ENCODE measurements at places on chromosomes 12 and 14.

- no peak for DNase-seq
These were observed 124.1 kb upstream of the E2F7 start for GRCh38 chr12:77189458-77189857.

GRCh38 chr14:85205875-85206274 lies 324.1 kb upstream of the FLRT2 start:
- DNase-seq: no peak

DNA sequence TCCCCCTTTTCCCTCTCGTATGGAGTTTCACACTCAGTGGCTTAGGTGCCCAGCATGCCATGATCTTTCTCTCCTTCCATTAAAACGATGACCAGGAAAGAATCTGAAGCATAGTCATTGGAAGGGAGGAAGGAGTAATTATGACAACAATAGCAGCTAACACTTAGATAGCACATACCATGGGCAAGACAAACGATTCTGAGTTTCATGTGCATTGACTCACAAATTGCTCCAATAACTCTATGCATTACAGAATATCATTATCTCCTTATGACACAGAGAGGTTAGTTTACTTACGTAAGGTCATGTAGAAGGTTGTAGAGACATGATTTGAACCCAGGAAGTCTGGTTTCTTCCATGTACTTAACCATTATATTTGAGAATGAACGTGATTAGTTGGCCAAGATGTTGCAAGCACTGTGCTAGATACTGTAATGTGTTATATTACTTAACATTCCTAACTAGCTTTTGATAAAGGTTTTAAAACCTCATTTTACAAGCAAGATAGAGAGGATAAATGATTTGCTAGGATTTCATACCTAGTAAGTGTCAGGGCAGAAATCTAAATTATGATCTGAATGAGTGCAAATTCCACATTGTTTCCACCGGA lies 162.4 kb downstream of the CAND1 start:
- DNase-seq: no peak

GRCh38 chr12:106025129-106025528 lies 113.6 kb downstream of the NUAK1 start:
- no peak for DNase-seq

DNA sequence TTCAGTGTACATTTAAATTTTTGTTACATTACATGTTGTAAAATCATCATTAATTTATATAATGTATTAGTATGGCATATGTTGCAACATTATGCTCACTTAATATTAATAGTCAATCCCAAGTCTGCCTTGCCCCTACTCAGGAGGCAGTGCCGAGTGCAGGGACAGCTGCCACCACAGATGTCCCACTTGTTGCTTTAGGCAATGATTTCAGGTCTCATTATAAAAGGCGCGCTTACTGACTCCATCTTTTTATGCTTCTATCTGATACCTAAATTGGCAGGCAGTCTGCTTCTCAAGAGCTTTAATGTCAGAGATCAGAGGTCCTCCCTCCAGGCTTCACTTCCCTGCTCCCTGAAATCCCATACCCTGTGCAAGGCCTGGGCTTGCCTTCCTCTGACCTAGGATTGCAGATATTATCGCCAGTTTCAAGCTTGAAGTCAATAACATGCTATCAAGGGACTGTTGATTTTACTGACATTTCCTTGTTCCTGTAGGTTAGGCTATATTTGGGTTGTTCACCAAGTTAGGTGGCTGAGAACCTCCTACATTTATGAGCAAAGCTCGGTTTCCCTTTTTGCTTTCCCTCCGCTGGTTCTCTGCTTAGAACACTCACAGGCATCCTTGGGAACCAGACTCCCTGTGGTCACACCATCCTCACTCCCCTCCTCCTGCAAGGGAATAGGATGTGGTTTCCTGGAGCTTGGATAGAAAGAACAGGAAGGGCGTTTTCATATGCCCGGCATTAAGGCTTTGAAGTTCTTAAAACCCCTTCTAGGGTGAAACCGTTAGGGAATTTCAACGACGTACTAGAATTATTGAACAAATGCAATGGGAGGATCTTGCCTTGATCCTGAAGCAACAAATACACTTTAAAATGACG lies 208.4 kb upstream of the FKBP4 start:
- DNase-seq: no peak

GRCh38 chr12:57332646-57333312 lies 81.8 kb upstream of the STAC3 start:
- no peak for DNase-seq

DNA sequence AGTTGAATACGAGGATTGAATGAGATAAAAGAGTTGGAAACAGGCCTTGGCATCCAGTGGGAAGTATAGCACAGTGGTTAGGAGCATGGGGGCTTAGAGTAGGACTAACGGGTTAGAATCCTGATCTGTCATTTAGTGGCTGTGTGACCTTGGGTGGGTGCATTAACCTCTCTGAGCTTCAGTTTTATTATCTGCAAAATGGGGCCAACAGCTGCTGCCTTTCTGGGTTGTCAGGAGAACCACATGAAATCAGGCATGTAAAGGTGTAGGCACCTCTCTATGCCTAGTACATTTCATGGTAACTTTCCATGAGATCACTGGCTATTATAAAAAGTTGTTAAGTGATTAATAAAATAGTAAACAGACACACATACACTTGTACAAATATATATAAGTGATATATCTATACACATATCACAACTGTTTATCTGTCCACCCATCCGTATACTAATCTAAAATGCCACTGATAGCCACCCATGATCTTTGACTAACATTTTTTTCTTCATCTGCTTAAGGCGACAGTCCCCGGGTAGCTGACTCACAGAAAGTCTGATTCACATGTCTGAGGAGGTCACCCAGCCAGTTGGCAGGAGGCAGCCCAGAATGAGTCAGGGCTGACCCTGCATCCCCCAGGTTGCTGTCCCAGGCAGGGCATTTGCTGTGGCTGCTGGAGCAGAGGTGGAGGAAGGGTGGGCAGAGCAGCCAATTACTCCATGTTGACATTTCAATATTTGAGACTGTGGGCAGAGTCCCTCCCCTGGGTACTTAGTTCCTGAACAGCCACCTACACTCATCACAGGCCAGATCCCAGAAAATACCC lies 125.6 kb upstream of the NOS1 start:
- DNase-seq: no peak

DNA sequence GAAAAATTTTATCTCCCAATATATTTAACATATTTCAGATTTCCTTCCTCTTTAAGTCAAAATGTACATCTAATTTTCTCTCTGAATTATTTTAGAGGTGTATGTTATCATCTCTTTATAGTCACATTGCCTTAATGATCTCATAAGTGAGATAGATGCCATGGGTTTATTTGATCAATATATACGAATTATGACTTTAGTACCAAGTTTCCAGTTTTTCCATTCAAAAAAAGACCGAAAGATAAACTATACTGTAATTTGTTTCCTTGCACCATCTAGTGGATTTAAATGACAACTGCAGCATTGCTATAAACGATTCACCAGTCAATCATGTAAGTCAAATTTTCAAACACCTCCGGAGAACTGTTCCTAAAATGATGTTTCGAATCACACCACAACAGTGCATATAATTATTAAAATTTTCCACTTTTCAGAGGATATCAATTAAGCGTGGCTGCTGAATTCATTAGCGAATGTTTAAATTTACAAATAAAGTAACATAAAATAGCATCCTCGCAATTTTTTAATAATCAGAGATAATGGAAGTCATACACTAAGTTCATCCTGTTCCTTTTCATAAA lies 419 bp upstream of the ATXN7L3B start:
- DNase-seq: no peak

DNA sequence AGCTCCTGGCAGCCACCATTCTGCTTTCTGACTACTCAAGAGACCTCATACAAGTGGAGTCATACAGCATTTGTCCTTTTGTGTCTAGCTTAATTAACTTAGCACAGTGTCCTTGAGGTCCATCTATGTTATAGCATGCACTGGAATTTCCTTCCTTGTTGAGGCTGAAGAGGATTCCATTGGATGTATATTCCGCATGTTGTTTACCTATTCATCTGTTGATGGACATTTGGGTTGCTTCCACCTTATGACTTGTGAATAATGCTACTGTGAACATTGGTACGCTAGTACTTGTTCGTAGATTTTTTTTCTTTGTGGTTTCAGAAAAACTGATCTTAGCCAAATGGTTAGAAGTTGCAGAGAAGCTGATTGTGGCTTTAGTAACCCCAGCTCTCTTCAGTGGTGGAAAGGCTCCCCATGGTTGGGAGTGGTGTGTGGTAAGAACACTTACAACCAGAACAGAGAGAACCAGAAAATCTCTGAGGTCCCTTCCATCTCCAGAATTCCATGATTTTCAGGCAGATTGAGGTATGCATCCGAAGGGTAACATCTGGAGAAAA lies 118.4 kb downstream of the SAMD4A start:
- DNase-seq: no peak

GRCh38 chr14:84482256-84483071 lies 1047.5 kb upstream of the FLRT2 start:
- no peak for DNase-seq

DNA sequence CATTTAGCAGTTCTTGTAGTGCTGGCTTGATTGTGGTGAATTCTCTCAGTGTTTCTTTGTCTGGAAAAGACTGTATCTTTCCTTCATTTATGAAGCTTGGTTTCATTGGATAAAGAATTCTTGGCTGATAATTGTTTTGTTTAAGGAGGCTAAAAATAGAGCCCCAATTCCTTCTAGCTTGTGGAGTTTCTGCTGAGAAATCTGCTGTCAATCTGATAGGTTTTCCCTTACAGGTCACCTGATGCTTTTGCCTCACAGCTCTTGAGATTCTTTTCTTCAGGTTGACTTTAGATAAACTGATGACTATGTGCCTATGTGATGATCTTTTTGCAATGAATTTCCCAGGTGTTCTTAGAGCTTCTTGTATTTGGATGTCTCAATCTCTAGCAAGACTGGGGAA lies 1508.5 kb upstream of the FLRT2 start:
- DNase-seq: no peak

GRCh38 chr12:96327889-96328288 lies 72.3 kb downstream of the CDK17 start:
- no peak for DNase-seq

GRCh38 chr12:107642240-107642639 lies 43.4 kb upstream of the PWP1 start:
- no peak for DNase-seq

GRCh38 chr12:49098035-49098451 lies 3.4 kb upstream of the DHH start:
- DNase-seq: peak; percentile 38

- DNase-seq: no peak
These were observed 117.0 kb upstream of the DYRK2 start for GRCh38 chr12:67531501-67531900.

DNA sequence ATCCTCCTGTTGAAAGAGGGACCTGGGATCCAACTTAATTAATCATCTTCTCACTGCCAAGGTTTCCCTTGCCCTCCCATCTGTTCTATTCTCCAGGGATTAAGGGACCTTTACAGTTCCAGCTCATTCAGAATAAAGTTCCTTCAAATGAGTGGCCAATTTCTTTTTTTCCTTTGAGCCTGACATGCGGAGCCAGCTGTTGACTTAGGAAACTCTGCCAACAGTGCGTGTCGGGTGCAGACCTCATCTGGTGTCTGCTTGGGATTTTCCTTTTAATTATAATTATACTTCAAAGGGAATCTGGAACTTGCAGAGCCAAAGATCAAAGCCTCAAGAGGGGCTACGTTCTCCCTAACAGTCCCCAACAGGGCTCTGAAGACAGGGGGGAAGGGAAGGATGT lies 64.8 kb downstream of the CCDC60 start:
- DNase-seq: no peak

- DNase-seq: no peak
These were observed 90.5 kb downstream of the MGST1 start for GRCh38 chr12:16437926-16438325.

- no peak for DNase-seq
These were observed 29.3 kb downstream of the NELL2 start for GRCh38 chr12:44846826-44847225.

DNA sequence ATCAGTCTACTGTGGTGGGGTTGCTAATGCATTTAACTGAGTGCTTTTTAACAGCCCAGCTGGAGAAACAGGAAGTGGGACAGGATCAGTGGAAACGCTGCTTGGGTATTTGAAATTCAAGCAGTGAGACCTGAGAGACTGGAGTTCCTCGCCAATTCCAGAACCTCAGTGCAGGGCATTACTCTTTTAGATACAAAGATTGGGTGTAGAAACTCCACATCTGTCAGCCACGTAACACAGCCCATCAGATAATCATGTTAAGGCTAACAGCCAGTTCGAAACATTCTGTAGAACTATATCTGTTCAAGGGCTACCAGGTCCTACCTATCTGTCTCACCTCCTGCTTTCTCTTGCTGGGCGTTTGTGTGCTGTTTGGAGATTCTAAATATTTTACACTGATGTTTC lies 45.5 kb downstream of the RAD52 start:
- DNase-seq: no peak

All from activated T-helper 1 cell treated with anti-CD3 and anti-CD28 coated beads, Interleukin-2, amount 50 U/mL, for 16 hours (primary cell).